ENCODE measurements at places on chromosomes 5 and 9.

DNA sequence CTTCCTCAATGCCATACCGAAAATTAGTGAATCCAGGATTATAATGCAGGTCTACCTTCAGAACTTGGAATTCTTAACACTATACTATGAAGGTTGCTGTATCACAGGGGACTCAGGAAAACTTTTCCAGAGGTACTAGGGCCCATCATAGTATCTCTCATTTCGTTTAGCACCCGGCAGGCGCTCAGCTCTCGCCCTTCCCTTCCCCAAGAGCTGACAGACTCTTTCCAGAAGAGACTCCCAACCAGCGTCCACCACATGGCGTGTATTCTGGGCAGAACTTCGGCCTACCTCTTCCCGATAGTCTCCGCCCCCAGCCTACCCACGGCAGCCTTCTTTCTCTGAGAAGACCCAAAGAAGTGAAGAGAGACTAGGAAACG, 271 bp downstream of the NOL8 start:
- DNase-seq = no peak

GRCh38 chr5:58145397-58145934, 314.4 kb downstream of the PLK2 start:
- DNase-seq = no peak

- no peak for DNase-seq
These were observed 540.2 kb upstream of the TRPC7 start for GRCh38 chr5:136905571-136905970.

GRCh38 chr5:158589939-158590338, 509.8 kb downstream of the EBF1 start:
- no peak for DNase-seq

GRCh38 chr5:2588850-2589501, 162.5 kb downstream of the IRX2 start:
- no peak for DNase-seq

- no peak for DNase-seq
These were observed 49.4 kb downstream of the SLC46A2 start for GRCh38 chr9:112841261-112841660.

DNA sequence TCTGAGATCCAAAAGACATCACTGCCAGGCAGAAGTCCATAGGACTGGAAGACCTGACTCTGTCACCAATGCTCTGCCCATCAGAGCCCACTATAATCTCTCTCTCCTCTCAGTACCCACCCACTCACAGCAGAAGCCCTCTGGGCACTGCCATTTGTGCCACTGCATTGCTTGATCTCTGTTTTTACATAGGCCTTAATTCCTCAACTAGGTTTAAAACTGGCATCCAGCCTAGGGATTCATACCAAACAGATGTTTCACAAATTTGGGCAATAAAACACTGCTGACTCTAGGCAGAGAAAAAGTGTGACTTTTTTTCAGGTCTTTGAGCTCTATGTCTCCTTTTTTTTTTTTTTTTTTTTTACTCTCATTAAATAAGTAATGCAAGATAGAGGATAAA, 91.1 kb upstream of the RANBP3L start:
- no peak for DNase-seq

DNA sequence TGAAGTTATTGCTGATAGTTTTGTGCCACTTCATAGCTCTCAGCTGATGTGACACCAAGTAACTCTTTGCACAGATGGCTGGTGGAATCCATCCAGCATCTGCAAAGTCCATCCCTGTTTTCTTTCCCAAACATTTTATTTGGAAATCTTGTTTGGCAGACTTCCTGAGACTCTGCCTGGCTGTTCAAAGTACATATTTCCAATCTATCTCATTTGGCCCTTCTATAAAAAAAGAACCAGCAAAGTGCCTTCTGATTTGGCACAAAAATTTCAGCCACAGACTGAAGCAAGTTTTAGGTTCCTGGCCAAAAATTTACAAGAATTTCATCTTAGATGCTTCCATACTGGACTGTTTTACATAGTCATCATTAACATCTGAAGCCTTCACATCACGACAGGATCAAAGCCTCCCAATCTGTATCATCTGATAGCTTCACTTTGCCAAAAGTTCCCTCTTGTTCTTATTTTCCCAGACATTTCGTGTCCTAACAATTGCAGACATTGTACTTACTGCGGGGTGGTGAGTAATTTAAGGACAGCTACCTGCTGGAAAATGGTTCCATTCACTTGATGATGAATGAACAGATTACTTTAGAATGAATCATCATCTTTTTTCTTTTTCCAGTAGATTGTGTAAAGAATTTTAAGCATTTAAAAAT, 377.3 kb downstream of the KIAA0825 start:
- DNase-seq = no peak

DNA sequence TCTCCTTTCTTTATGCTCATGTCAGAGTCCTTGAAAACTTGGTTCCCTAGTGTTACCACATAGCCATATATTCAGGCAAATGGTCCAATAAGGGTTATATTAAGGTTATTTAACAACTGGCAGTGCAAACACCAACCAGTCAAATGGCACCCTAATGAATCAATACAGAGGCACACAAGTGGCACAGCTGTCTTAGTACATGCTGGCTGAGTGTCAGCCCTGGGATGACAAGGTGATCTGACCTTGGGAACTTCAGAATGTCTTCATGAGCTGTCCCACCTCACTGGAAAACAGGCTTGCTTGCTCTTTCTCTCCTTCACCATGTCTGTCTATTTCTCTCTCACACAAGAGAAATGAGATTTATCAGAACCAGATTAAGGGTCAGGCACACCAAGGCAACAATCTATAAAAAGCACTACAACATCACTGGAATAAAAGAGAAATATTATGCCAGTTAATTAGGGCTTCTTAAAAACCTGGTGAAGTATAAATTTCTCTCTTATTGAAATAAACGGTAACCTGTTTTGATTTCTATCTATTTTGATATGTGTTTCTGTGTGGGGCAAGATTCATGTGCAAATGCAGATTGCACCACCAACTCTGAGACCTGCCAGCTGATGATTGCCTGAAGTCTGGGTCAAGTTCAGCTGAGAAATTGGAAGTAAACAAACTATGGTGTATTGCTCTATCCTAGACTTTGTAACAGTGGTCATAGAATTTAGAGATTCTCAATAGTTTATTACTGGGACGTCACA, 140.7 kb downstream of the SREK1 start:
- DNase-seq = no peak

DNA sequence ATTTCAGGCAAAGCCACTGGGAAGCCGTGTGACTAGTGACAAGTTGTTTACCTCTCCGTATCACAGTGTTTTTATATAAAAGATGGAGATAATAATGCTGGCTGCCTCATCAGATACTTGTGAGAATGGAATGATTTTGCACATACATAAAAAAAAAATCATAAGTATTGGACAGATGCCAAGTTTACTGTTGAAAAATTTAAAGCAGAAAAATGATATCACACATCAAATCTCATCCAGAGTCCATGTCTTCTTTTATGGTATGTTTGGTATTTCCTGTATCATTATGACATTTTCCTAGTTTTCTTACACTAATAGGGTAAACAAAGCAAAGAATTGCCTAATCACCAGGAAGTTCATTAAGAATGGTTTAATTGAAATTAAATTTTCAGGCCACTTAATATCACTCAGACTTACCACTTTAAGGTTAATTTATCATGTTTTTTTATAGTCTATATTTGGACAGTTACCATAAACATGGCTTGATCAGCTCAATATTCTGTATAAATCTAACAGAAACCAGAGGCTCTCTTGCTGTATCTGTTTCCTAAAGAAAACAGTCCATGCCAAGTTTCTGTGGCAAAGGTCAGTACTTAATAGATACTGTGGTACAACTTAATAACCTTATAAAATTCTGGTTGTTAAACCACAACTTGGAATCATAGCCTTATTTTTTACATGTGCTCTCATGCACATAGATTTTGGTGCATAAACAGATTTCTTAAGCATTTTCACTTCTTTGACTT, 656.5 kb upstream of the RIOK2 start:
- DNase-seq = no peak

DNA sequence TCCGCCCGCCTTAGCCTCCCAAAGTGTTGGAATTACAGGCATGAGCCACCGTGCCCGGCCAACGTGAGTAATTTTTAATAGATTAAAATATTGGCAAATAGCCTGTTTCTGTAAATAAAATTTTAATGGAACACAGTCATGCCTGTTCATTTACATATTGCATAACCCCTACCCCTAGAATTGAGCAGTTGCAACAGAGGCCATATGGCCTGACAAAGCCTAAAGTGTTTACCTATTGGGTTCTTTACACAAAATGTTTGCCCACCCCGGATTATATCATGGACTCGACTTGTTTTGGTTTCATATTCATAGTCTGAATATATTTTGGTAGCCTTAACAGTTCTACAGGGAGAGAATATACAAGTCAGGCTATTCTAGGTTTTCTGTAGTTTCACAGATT, 5.3 kb downstream of the NSA2 start:
- DNase-seq = no peak

DNA sequence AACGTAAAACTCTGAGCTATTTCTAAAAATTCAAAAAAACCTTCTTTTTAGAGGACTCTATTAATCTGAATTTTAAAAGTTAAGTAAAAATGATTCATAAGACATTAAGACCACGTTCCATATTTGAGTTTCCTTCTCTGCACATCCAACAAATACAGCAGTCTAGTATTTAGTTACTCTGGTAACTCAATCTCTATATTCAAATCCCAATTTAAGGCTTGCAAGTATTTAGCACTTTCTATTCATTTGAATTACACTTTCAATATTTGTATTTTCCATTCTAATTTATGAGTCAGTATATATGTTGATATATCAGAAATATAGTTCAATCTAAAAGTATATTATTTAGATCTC, 17.7 kb downstream of the RFX3 start:
- DNase-seq = no peak

DNA sequence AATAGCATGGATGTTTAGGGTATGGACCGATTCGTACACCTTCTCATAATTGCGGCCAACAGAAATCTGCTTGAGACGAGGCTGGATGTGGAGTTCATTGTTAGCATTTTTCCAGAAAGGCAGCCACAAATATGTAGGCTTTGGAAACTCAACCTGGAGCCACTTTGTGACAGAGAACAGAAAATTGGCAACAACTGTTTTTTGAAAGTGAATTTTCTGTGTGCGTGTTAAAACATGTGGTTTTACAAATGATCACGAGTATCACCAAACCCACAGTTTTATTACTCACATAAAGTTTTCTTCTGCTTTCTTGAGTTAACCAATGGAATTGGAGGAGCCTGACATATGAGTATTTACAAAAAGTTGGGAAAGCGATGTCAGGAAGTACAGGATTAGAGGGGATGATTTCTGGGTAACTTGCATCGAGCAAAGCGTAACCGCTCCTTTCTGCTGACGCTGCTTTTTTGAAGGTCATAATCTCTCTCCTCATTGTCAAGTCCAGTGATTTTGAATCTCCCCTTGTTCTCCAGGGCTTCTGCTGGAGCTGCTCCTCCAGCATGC, 138.5 kb upstream of the TAF11L2 start:
- DNase-seq = no peak

GRCh38 chr9:107397076-107398044, 92.2 kb downstream of the KLF4 start:
- no peak for DNase-seq

DNA sequence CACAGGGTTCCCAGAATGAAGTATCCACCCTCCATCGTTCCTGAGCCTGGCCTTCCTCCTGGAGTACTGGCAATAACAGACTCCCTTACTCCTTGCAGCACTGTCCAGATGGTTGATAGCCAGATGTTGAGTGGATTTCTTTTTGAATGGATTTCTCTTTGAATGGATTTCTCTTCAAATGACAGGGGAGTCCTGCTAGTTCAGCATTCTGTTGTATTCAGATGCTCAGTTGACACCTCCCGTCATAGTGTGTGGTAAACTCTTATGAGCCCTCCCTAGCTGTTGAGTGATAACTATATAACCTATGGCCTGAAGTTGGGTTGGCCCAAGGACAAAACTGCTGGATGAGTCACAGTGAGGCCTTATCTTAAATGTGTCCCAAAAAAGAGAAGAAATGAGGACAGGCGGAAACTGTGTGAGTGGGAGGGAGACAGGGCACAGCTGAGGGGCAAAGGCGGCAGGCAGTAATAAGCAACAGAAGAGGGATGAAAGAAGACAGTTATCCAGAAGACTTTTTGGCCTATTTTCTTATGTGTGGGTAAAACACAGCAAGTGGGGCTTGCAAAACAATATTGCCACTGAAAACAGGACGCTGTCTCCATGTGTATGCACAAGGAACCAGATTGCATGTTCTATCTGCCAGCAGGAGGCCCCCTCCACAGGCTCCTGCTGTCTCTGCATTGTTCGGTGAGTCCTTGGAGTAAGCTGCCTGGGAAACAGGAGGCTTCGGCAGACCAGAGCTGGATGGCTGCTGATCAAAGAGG, 209.5 kb upstream of the S1PR3 start:
- no peak for DNase-seq

DNA sequence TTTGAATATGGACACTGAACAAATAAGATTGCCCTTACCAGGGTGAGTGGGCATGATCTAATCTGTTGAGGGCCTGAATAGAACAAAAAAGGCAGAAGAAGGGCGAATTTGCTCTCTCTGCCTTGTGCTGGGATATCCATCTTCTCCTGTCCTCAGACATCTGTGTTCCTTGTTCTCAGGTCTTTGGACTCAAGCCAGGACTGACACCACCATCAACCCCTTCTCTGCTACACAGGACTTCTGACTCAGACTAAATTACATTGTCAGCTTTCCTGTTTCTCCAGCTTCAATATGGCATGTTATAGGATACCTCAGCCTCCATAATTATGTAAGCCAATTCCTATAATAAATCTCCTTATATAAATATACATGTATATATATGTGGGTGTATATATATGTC, 40.8 kb upstream of the SLCO6A1 start:
- DNase-seq = no peak

GRCh38 chr5:128111818-128112448, 28.4 kb downstream of the SLC12A2 start:
- no peak for DNase-seq

GRCh38 chr9:123611226-123611625, 255.2 kb downstream of the CRB2 start:
- DNase-seq = no peak

DNA sequence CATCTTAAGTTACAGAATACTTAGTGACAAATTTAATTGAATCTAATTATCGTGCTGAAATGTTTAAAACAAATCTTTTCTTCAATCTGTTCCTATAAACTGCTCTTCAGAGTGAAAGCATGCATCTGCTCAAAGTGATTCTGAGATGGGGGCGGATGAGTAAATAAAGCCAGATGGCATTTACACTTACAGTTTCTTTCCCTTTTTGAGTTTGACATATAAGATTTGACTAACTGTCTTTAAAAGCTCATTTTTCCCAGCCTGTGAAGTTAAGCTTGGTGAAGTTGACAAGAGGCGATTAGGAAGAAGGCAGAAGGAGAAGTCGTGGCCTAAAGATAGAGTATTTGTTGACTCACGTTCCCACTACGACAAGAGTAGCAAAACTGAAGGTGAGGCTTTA, 137.4 kb downstream of the LPAR1 start:
- no peak for DNase-seq

DNA sequence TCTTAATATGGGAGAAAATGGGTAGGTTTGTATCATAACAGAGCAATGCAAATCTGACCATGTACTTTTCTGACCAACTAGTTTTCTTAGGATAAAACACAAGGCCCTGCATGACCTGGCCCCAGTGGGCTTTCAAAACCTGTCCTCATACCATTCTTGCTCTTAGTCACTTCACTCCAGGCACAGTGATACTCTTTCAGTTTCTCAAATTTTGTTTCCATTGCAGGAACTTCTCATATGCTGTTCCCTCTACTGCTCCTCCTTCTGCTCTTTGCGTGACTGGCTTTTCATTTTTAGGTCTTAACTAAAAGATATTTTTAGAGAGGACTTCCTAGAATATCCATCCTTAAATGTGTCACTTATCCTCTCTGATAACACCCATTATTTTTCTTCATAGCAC, 112.4 kb downstream of the INIP start:
- DNase-seq = no peak

All from activated CD4-positive, alpha-beta T cell treated with anti-CD3 and anti-CD28 coated beads, Interleukin-2, amount 50 U/mL, for 1 hour (primary cell).